Left ventricle myocardium superior (tissue), 1 donor: ENCODE measurements at places on chromosomes 3 and 15. TPM values are rescaled to one million over a fixed set of nuclear protein-coding genes. Genes with fewer than 3 reads are reported as not detected.

DNA sequence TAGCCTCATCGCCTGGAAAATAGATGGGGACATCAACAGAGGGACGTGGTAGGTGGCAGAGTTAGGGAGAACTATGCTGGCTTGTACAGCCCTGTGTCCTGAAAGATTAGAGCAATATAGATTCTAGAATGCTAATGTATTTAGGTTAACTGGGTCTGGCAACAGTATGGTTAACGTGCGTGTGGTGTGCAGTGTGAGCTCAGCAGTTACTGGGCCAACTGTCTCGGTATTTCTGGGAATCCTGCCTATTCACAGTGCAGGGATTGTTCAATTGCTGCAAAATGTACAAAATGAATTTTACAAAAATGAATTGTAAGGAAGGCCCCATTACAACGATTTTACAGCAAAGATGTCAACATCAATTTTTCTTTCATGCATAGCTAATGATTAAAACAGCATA lies 20.6 kb downstream of the MEIS2 start:
- no peak for DNase-seq

DNA sequence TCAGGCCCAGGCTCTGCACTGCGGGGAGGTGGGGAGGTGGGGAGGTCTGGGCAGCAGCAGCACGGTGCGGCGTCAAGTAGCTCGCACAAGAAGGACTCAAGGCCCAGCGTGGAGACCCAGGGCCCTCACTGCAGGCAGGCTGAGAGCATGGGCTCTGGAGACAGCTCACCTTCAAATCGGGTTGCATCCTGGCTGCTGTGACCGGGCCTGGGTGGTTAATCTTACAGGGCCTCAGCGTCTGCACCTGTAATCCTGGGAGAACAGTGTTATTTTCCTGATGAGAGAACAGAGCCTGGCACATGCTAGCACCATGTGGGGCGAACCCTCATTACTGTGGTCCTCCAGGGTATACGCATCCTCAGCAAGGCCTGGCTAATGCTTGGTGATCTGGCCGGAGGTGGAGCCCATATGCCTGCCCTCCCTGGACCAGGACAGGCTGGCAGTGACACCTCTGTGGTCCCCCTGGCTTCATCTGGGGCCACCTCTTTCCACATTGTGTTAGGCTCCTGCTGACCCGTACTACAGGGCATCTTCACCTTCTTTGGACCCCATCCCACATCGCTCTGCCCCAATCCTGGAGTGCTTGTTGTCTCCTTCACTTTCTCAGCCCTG lies 55.5 kb downstream of the RGMA start:
- no peak for DNase-seq

DNA sequence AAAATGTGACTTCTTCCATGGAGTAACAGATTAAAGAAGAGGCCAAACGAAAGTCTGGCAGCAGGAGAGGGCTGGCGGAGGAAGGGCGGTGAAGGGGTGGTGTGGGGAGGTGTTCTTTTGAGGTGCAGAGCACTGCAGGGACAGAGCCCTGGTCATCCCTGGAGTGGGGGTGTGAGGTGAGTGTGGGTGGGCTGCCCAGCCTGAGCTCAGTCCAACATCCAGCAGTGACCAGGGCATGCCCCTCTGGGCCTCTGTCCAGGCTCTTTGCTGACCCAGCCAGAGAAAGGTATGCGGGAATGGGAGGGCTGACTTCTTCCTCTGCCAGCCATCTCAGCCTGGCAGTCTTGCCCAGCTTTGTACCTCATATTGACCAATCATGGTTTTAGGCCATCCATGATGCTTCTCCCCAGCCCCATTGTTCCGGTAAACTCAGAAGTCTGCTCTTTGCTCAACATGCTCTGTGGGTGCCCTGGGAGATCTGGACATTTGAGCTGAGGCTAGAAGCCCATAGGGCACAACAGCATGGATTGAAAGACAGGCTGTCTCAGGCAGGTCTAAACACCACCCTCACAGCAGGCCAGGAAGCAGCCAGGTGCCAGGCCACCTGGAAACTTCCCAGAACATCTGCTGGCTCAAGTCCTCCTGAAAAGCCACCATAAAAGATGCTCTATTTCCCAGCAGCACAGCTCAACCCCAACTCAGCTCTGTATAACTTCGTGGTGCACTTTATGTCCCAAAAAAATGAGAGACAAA lies 25.9 kb upstream of the CXCR6 start:
- no peak for DNase-seq

GRCh38 chr3:68249265-68249664 lies 594.9 kb upstream of the SUCLG2 start:
- no peak for DNase-seq

- no peak for DNase-seq
Observed at GRCh38 chr3:161489395-161489794, 7.2 kb upstream of the OTOL1 start.

Gene CPB1
- total RNA-seq = not detected
